Lung microvascular endothelial cell (primary cell): ENCODE measurements at places on chromosomes 2 and 18. TPM values are rescaled to one million over a fixed set of nuclear protein-coding genes. Genes with fewer than 3 reads are reported as not detected.

- no peak for DNase-seq
Measured at GRCh38 chr18:2918761-2919550, 72.2 kb downstream of the EMILIN2 start.

Gene SEH1L
- total RNA-seq: 26.2 and 47.6 TPM in 2 replicates

Gene ST8SIA3
- not detected in 2 replicates for total RNA-seq

Gene POLE4
- total RNA-seq: 20.0 and 30.0 TPM in 2 replicates

Gene MALL
- total RNA-seq: 13.7 and 46.0 TPM in 2 replicates

- no peak for DNase-seq
Measured at GRCh38 chr2:141714496-141714895, 416.3 kb downstream of the LRP1B start.

- no peak for DNase-seq
Measured at GRCh38 chr2:201049455-201049854, 22.0 kb downstream of the HYCC2 start.

Gene GMCL1
- total RNA-seq: 5.0 and 7.9 TPM in 2 replicates

- no peak for DNase-seq
Measured at GRCh38 chr2:160246356-160246755, 46.3 kb upstream of the ITGB6 start.

GRCh38 chr2:41910126-41910525, 137.7 kb upstream of the PKDCC start:
- no peak for DNase-seq

Gene ADAM23
- 0.60 and 1.5 TPM in 2 replicates for total RNA-seq

GRCh38 chr18:58228176-58228575, 184.2 kb downstream of the NEDD4L start:
- no peak for DNase-seq
